ENCODE measurements at places on chromosomes 4 and X. TPM values are rescaled to one million over a fixed set of nuclear protein-coding genes. Genes with fewer than 3 reads are reported as not detected.
A peak's percentile ranks its signal among the peaks of the same experiment; 100 is the strongest.

DNA sequence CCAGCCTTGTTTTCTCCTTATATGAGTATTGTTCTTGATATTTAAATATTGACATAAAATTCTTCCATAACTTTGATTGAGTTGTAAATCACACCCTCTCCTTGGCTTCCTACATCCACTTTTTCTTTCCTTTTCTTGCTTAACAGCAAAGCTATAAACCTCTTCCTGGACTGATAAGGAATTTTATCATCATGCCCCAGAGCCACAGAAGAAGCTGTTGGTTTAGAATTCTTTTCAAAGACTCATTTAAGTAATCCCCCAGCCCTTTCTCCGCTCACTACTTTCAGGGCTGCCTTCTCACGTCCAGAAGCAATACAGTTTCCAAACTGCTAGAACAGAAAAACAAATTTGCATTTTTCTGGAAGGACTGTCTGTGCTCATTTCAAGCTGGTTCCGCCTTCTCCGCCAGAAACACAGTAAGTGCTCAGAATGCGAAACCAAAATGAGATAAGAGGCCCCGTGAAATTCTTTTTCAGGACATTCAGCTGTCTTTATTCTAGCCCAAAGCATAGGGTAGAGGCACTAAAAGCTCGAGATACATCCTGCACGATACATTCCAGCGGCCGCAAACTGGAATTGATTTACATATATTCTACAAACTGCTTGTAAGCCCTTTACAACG is 849 bp downstream of the MID1 start:
- no peak for DNase-seq

DNA sequence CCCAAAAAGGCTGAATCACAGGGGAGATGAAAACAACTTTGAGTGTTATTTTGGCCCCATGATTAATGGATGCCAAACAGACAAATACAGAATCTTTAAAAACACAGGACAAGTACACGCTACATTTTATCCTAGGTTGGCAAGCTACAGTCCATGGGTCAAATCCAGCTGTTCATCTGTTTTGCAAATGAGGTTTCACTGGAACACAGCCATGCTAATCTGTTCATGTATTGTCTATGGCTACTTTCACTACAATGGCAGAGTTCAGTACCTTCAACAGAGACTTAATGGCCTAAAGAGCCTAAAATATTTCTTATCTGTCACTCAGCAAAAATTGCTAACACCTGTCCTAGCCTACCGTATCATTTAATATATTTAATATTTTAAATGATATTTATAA is 1548.5 kb upstream of the IGFBP7 start:
- DNase-seq = no peak

- no peak for DNase-seq
Observed at GRCh38 chrX:120365320-120365719, 3.4 kb downstream of the ATP1B4 start.

GRCh38 chrX:11886745-11887144 is 128.7 kb downstream of the MSL3 start:
- no peak for DNase-seq

- no peak for DNase-seq
Observed at GRCh38 chrX:129983575-129984110, 1.2 kb downstream of the BCORL1 start.

GRCh38 chr4:15956179-15956850 is 6.7 kb downstream of the FGFBP2 start:
- peak; percentile 40 for DNase-seq

- peak; percentile 10 for DNase-seq
Observed at GRCh38 chr4:92307866-92308265, 4.1 kb downstream of the GRID2 start.

DNA sequence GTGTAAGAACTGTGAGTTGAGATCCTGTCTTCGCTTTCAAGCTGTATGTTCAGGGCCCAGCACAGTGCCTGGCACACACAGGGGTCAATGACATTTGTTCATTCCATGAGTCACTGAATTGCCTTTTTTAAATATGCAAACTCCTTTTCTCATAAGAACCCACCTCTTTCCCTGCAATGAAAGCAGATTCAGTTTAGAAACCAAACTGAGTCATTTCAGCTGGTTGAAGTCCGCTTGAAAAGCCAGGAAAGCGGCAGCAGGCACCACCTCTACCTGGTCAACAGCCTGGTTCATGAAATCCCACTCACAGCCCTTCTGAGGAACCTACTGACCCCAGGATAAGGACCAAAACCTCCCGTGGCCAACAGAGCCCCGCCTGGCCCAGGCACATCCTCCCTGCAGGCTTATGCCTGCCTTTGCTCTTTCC is 4.5 kb upstream of the C1QTNF7 start:
- no peak for DNase-seq

DNA sequence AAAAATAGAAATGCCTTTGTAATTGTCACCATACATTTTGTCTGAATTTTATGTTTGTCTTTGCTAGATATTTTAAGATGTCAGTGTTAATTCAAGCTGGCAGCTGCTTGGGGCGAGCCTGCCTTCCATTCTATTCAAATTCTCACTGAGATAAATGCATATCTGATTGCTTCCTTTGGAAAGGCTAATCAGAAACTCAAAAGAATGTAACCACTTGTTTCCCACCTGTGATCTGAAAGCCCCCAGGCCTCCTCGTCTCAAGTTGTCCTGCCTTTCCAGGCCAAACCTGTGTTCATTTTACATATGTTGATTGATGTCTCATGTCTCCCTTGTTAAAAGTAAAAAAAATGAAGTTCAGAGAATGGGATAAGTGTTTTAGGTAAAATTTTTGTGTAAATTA is 318.7 kb upstream of the TECRL start:
- no peak for DNase-seq

DNA sequence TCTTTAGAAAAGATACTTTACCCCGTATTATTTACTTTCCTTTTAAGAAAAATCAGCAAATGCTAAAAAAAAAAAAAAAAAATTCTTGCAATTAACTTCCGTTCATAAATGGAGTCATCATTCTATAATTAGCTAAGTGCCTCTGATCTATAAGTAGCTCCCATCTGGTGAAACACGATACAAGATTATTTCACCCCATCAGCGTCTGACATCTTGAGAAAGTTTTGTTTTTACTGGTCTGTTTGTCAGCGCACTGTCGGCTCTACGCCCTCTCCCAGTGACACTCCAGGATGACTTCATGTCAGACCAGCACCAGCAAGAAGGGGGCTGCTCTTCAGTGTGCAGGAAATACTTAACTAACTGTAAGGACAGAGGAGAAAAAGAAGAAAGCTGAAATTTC is 108.3 kb downstream of the AFAP1 start:
- no peak for DNase-seq

DNA sequence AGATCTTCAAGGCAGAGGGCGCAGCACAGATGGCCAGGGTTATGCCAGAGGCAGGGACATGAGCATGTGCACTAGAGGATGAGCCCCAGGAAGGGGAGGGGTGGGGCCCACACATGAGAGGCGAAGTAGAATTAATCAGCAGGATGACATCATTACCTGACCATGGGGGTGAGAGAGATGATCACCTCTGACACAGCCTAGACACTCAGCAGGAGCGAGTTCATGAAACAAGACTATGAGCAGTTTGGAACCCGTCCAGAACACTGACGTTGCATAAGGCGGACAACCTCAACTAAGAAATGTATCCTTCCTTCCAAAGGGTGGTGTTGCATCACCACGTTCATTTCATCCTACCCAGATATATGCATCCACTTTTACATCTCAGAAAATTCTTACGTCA is 446.7 kb upstream of the TENM3 start:
- no peak for DNase-seq

GRCh38 chr4:51868449-51868847 is 25.5 kb downstream of the DCUN1D4 start:
- DNase-seq = no peak

DNA sequence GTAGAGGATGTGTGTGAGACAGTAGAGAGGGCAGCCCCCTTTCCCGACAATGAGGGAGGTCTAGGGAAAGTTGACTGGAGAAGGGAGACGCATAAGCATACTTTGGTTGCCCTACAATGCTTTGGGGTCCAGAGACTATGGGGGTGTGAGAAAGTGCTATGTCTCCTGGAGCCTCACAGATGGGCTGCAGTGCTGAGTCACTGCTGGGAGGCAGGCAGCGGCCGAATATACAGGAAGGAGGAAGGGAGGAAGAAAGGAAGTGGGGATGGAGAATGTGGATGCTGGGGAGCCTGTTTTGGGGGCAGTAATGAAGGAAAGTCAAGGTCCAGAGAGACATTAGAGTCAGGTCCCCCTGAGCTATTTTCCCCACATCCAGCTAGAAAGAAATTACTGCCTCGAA is 12.7 kb downstream of the DRP2 start:
- DNase-seq = no peak

GRCh38 chr4:15234856-15235126 is 193.0 kb upstream of the C1QTNF7 start:
- DNase-seq = peak; percentile 57

- DNase-seq = no peak
Observed at GRCh38 chr4:4560136-4560535, 18.3 kb upstream of the STX18 start.

- DNase-seq = peak; percentile 46
Observed at GRCh38 chr4:84971319-84971932, 4.9 kb upstream of the WDFY3 start.

- no peak for DNase-seq
Observed at GRCh38 chr4:158192439-158193158, 17.7 kb upstream of the TMEM144 start.

DNA sequence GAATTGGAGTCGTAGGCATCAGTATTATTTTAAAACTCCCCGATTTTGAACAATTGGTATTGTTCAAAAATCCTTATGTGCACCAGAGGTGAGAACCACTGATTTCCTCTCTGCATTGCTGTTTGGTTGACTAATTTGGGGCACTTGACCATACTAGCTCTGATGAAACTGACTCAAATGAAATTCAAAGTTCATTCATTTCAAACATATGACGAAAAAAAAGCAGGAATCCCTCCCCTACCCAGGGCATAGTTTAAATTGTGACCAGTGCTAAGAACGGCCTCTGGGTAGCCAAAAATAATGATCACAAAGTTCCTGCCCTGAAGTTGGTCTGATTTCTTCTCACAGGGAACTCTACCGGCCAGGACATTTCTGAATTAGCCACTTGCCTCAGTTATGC is 75.7 kb upstream of the EGFL6 start:
- DNase-seq = no peak

DNA sequence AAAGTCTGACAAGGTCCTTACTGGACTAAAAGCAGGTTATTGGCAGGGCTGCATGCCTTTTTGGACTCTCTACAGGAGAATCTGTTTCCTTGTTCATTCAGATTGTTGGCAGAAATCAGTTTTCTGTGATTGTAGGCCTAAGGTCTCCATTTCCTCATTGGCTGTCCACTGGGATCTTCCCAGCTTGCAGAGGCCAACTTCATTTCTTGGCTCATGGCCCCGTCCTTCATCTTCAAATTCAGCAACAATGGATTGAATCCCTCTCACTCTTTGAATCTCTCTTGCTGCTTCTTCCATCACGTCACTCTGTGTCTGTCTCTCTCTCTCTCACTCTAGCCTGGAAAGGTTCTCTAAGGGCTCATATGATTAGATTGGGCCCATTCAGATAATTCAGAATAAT is 14.9 kb upstream of the GLUD2 start:
- DNase-seq = no peak

The LINC00632 gene
- polyA plus RNA-seq = 9.9 TPM

The BBS12 gene
- polyA plus RNA-seq = 15.7 TPM

The TSPAN6 gene
- 173 TPM for polyA plus RNA-seq

The MAGEB16 gene
- not detected for polyA plus RNA-seq

The TMSB4X gene
- polyA plus RNA-seq = 2,566 TPM

The ASB5 gene
- polyA plus RNA-seq = 0.18 TPM

The PCDH18 gene
- 167 TPM for polyA plus RNA-seq
